Activated CD4-positive, alpha-beta T cell treated with anti-CD3 and anti-CD28 coated beads for 48 hours (primary cell): ENCODE measurements at places on chromosomes 5 and 9.

GRCh38 chr9:24398466-24398865 is 147.2 kb downstream of the IZUMO3 start:
- DNase-seq = no peak

GRCh38 chr5:5521029-5521428 is 98.6 kb downstream of the ICE1 start:
- no peak for DNase-seq

DNA sequence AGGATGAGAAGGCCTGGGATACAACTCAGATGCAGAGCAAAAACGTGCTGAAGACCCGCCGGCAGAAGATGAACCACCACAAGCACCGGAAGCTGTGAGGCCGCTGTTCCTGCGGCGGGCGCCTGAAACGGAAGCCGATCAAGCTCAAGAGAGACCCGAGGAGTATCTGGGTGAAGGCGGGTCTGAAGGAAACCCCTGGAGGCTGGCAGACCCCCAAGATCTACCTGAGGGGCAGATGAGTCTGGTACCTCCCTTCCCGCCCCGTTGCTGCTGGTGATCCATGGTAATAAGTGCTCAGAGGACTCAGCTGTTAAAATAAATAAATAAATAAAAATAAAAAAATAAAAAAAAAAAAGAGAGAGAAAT is 89.3 kb downstream of the BASP1 start:
- no peak for DNase-seq

- DNase-seq = no peak
Observed at GRCh38 chr5:7415123-7415522, 19.2 kb downstream of the ADCY2 start.

- DNase-seq = no peak
Observed at GRCh38 chr5:77867914-77868313, 91.8 kb upstream of the TBCA start.

- no peak for DNase-seq
Observed at GRCh38 chr5:102700120-102700831, 54.8 kb upstream of the PAM start.
